ENCODE measurements at places on chromosomes 7 and 10.

- no peak for DNase-seq
Observed at GRCh38 chr7:66453340-66453739, 175.3 kb upstream of the KCTD7 start.

GRCh38 chr7:132760866-132761265, 184.6 kb upstream of the PLXNA4 start:
- DNase-seq, result no peak

GRCh38 chr7:22586786-22587140, 86.8 kb upstream of the STEAP1B start:
- DNase-seq, result no peak

DNA sequence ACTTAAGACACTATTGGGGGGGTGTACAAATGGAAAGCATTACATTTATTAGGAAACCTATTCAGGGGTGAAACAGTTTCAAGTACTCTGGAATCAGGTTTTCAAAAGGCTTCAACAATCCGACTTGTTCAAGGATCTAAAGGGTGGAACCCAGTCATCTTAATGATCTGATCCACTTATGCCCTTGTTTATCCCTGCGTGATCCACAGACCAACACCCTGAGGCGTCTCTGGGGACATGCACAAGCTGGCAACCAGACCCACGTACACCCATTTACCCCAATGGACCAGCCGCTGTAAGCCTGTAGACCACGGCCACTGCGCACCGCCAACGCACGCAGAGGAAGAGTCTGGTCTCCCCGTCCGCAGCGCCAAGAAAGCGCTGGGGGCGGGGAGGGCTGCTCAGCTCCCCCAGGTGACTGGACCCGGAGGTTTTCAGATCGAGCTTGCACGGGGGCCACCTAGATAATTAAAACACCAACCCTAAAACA, 13.4 kb downstream of the HNRNPF start:
- no peak for DNase-seq

DNA sequence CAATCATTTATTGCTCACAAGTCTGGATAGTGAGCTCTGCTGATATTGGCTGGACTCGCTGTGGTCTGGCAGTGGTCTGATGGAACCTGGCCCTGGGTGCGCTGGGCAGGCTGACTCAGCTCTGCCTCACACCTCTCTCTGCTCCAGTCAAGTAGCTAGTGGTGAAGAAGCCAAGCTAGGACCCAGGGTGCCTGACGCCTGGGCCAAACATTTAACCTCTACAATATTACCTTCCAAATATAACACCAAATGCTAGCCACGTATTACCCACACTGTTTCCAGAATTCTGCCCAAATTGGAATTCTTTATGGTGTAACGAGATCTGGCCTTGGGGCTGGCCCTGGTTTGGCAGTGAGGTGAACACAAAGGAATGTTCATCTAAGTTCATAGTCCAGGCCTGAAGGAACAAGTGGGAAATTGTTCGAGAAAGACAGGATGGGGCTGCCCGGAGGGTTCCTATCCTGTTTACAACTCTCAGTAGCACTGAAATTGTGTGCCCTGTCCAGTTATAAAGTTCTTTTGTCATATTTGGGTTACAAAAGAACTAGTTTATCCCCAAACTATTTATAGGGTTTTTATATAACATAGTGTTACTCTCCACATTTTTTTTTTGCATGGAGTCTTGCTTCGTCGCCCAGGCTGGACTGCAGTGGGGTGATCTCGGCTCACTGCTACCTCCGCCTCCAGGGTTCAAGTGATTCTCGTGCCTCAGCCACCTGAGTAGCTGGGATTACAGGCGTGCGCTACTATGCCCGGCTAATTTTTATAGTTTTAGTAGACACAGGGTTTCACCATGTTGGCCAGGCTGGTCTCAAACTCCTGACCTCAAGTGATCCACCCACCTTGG, 16.3 kb downstream of the OR2AE1 start:
- no peak for DNase-seq

DNA sequence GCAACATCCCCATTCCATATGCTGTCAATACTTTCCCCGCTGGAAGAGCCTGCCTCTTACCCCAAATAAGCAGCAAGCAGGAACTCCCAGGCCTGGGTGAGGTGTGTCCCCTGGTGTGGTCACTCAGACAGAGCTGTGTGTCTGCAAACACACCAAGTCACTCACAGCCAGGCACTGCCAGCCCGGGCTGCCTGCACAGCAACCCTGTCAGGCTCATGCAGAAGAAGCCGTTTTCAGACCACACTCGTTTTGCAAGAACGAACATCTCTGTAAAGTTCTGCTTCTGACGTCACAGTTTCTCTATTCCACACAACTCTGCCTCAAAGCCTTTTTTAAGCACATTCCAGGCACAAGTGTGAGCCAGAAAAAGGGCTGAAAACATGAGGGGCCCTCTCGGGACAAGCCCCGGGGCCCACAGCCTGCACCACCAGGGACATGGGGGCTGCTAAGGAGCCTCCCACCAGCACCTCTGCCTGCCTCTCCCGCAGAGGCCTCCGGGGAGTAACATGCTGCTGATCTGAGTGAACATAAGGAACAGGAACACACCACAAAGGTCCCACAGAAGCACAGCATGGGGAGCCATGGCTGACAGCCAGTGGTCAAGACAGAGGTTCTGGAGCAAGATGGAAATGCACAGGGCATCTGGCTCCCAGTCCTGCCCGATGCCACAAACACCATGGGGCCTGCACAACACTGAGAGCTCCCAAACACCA, 11.4 kb downstream of the PTPRN2 start:
- DNase-seq, result no peak

GRCh38 chr7:108525985-108526767, at the start of gene PNPLA8:
TSS of gene PNPLA8 (minus strand) at chr7:108526135. CDS start at chr7:108515491, 10,644 bp downstream.
- peak; percentile 100 for DNase-seq

DNA sequence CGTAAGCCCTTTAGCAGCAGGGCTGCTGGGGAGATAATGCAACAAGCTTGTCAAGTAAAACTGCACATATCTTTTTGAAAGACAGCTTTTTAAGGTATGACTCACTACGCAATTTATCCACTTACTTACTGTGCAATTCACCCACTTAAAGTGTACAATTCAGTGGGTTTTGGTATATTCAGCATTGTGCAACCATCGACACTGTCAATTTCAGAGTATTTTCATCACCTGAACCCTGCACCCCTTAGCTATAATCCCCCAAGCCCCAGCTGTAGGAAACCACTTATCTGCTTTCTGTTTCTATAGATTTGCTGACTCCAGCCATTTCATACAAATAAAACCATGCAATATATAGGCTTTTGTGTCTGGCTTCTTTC, 168.0 kb downstream of the PTPN20 start:
- DNase-seq, result no peak

DNA sequence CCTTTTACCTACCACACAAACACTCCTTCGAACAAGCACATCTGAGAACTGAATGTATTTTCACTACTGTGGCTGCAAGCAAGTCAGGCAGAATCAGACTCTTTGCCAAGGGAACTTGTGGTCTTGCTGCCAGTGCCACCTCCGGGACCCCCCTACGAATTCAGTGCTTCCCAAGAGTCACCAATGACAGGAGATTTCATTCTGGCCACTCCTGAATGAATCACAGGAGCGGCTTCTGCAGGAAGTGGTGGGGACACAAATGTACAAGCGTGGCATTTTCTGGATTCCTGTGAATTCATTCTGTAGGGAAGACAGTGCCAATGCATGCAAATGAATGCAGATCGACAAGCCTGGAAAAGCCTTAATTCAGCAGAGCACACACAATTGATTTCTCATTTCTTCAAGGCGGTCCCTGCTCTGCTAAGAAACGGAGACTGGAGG, 161.2 kb downstream of the CAMK1D start:
- no peak for DNase-seq

DNA sequence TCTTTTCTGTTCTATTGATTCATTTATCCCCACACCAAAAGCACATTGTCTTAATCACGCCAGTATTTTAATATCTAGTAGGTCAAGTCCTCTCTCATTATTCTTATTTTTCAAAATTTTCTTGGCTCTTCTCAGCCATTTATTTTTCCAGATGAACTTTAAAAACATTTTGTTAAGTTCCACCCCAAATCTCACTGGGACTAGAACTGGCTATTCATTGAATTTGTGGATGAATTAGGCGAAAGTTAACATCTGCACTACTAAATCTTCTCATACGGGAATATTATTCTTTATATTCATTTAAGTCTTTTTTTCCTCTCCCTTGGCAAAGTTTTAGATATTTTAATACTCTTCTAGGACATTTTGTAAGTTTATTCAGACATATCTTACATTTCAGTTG, 295.2 kb upstream of the MGMT start:
- no peak for DNase-seq

DNA sequence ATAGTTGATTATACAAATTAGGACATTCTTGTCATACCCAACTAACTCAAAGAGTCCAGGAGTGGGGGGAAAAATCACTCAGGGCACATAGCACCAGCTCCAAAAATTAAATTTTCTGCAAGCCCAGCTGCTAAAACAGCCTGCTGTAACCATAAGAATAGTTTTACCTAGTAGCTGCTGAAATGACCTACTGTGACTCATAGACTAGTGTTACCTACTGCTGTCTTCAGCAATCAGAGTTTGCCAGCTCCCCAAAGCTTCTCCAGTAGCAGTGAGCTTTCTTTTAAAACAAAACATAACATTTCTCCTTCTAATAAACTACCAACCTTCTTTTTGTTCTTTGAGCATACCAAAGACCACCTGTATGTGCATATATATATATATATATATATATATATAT, 4.2 kb upstream of the ARHGAP12 start:
- no peak for DNase-seq

DNA sequence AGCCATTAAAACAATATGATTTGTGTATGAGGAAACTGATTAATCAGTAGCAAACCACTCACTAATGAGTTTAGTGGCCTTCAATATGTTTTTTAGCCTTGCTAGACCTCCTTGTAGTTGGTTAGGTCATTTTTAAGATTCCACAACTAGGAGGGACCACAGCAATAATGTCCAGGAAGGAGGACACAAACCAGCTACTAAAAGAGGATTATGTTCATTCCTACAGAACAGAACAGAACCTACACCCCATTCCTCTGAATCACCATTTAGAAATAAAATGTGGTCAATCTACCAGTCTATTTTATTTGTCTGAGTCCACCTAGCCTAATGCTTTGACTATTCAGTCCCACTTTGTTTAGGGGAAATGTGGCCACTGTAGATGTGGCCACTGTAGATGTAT, 226.3 kb downstream of the GLI3 start:
- DNase-seq, result no peak

GRCh38 chr10:96991313-96991841, 159.3 kb downstream of the LCOR start:
- DNase-seq, result no peak

GRCh38 chr10:85420501-85421191, 945.9 kb downstream of the GRID1 start:
- no peak for DNase-seq

DNA sequence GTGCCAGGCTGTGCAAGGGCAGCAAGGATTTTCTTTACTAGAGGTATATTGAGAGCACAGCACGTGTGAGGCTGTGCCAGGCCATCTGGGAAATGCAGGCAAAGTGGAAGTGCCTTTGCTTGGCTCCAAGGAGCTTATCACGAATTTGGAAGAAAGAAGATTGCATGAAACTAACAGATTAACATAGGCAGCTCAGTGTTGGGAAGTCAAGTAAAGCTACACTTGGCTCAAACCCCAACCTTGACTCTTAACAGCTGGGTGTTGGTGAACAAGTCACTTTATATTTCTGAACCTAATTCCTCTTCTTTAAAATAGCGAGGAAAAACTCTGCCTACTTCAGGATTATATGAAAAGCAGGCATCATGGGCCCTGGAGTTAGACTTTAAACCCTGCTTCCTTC, 105.2 kb downstream of the PLCE1 start:
- DNase-seq, result no peak

DNA sequence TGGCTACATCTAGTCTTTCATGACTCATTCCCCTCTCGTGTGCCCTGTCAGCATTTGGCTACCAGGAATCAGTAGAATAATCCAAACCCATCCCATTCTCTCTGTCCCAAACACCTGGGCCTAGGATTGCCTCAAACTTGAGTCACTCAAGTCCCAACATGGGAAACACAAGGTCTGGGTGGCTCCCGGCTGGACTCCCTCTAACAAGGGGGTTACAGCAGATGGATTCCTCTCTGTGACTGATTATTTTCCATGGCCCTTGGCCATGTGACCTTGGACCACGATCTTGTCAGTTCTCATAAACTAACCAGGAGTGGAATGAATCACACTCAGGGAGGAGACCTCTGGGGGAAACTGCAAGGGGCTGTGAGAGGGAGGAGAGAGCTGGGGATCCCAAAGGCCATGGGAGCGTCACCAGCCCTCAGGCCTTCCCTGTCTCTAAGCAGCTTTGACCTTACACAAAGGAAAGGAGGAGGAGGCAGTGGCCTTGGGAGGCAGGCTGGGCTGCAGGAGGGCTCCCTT, 533.1 kb downstream of the KCNMA1 start:
- no peak for DNase-seq

- no peak for DNase-seq
Observed at GRCh38 chr7:19269301-19269700, 124.1 kb upstream of the FERD3L start.

GRCh38 chr7:36598054-36598674, 126.1 kb downstream of the AOAH start:
- no peak for DNase-seq

GRCh38 chr7:33982425-33982786, 77.1 kb downstream of the BMPER start:
- DNase-seq, result no peak

- DNase-seq, result no peak
Observed at GRCh38 chr7:5388905-5389433, 34.7 kb downstream of the TNRC18 start.

DNA sequence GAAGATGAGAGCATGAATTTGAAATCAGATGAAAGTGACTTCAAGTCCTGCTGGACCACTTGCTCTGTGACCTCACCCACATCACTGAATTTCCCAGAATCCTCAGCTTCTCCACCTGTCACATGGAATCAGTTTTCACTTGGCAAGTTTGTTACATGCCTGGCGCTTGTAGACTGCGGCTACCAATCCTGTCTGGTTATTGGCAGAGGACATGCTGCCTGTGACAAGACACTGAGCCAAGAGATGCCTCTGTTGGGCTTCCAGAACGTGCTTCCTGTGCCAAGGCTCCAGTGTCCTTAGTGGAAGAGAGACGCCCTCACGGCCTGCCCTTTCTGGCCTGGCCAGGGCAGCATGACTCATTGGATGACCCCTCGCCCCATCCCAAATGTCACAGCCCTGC, 4.4 kb upstream of the MYL10 start:
- DNase-seq, result no peak

- DNase-seq, result no peak
Observed at GRCh38 chr7:7595451-7595850, 28.8 kb downstream of the MIOS start.

DNA sequence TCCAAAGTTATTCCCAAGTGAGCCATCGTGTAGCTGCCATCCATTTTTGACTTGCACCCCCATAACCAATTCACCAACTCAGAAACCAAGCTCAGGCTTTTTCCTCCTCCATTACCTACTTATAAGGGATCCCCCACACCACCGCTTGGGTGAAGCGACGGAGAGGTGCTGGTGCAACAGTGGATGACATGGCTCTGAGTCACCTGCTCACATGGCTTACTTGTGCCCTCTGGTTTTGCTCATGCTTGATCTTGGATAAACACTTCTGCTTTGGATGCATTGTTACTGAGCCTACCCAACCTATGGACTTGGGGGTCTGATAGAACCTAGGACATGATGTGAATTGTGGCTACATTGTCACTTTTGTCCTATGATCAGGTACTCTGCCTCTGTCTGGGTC, 12.0 kb upstream of the AKR1B1 start:
- DNase-seq, result no peak

GRCh38 chr10:49758249-49758930, 3.7 kb downstream of the OGDHL start:
- DNase-seq, result no peak
